Nucleus accumbens (tissue), 56 donors: ENCODE measurements at places on chromosomes 4 and X.
A peak's percentile ranks its signal among the peaks of the same experiment; 100 is the strongest.

- DNase-seq, result no peak
Measured at GRCh38 chrX:21645431-21645830, 12.7 kb downstream of the KLHL34 start.

GRCh38 chrX:133792198-133792953 is 193.0 kb downstream of the GPC3 start:
- peak; percentile 40 for DNase-seq

GRCh38 chr4:159765382-159765781 is 662.5 kb downstream of the RAPGEF2 start:
- DNase-seq, result no peak

DNA sequence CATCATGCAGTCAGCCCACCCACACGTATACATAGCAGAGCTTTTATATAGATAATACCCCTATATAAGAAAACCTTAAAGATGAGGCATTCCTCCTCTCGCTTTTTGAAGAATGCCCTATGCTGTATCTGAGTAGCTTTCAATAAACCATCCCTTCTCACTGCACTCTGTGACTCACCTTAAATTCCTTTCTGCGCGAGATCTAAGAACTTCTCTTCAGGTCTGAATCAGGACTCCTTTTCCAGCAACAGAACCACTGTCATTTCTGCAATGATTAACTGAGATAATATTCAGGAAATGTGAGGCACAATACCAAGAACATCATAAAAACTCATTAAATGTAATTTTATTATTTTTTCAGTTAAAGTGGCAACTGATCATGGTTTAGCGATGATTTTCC is 76.4 kb upstream of the DCLK2 start:
- DNase-seq, result no peak

- DNase-seq, result no peak
Measured at GRCh38 chr4:114040319-114041116, 61.1 kb upstream of the ARSJ start.

DNA sequence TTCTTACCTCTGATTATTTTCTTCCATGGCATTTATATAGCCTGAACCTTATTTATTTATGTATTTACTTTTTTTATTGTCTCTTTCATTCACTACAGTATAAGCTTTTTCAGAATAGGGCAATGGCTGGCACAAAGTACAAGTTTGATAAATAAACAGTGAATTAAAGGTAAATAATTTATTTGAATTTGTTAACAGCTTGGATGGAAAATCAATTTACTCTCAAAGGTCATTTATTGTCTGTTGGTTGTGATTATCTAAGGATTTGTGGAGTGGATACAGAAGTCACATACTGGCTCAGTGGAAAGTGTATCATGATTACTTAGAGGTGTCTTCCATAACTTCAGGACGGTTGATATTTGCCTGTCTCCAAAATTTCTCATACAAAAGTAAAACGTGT is 2472.9 kb downstream of the PCDH7 start:
- no peak for DNase-seq

- DNase-seq, result no peak
Measured at GRCh38 chr4:21819086-21819485, 129.5 kb downstream of the KCNIP4 start.

DNA sequence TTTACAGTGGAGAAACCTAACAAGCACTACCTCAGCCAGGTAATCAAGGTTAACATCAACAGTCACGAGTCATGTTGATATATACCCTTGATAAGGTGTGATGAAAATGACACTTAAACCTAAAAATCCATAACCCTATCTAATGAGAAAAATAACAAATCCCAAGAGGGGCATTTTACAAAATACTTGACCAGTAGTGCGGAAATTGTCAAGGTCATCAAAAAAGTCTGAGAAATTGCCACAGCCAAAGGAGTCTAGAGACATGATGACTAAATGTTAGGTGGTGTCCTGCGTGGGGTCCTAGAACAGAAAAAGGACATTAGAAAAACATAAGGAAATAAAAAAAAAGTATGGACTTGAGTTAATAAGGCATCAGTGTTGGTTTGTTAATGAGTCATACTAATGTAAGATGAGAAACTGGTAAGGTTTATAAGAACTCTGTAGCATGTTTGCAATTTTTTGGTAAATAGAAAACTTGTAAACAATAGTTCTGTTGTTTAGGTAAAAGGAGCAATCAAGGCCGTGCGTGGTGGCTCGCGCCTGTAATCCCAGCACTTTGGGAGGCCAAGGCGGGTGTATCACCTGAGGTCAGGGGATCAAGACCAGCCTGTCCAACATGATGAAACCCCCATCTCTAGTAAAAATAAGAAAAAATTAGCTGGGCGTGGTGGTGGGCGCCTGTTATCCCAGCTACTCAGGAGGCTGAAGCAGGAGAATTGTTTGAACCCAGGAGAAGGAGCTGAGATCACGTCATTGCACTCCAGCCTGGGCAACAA is 2.9 kb downstream of the RPL36A start:
- DNase-seq, result no peak

- no peak for DNase-seq
Measured at GRCh38 chr4:127856196-127856812, 24.4 kb upstream of the PLK4 start.

- DNase-seq, result no peak
Measured at GRCh38 chrX:8374041-8374825, 90.4 kb upstream of the VCX3B start.

GRCh38 chrX:132001127-132001526 is 22.0 kb upstream of the STK26 start:
- no peak for DNase-seq

DNA sequence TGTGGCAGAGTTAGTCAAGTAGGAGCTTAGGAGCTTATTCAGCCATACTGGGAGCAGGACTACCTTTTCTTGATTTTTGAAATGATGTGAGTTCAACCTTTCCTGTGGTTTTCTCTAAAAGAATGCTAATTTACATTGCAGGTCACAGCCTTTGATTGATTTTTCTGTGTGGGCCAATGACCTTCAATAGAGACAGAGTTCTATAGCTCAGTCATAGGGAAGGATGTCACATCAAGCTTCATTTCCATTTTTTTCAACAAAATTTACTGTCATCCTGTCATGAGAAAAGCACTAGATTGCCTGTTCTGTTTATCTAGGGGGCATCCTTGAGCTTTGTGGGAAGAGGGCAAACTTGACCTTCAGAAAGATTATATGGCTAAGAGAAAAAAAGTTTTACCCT is 448.7 kb downstream of the MID1IP1 start:
- DNase-seq, result no peak

- no peak for DNase-seq
Measured at GRCh38 chr4:39118034-39118658, 56.1 kb downstream of the KLHL5 start.

GRCh38 chr4:100060765-100061416 is 110.8 kb upstream of the H2AZ1 start:
- DNase-seq, result no peak

GRCh38 chr4:154039435-154040343 is 250.8 kb upstream of the SFRP2 start:
- DNase-seq, result no peak

DNA sequence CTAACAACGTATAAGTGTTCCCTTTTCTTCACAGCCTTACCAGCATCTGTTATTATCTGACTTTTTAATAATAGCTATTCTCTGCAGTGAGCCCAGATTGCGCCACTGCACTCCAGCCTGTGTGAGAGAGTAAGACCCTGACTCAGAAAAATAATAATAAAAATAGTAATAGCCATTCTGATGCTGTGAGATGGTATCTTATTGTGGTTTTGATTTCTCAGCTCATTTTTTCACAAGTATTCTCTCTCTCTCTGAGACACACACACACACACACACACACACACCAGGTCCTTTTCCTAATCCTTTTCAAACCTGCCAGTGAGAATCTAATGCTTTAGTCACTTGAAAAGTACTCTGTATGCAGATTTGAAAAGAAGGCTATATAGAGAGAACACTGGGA is 89.8 kb downstream of the CHIC2 start:
- no peak for DNase-seq

DNA sequence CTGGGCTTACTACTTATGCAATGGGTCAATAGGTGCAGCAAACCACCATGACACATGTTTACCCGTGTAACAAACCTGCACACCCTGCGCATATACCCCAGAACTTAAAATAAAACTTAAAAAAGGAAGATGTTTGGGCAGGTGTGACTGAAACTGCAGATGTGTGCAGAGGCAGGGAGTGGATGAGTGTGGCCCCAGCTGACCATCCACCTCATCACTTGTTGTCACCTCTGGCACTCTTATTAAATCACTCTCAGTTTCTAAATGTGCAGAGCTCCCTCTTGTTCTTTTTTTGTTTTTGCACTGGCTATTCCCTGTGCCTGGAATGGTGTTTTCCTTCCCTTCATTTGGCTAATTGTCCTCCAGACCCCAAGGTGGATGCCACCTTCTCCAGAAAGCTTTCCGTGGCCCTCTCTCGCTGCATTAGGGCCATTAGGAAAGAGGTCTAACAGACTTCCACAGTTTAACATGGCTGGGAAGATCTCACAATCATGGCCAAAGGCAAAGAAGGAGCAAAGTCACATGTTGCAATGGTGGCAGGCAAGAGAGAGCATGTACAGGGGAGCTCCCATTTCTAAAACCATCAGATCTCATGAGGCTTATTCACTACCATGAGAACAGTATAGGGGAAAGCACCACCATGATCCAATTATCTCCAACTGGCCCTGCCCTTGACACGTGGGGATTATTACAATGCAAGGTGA is 58.5 kb downstream of the SLC2A9 start:
- no peak for DNase-seq

DNA sequence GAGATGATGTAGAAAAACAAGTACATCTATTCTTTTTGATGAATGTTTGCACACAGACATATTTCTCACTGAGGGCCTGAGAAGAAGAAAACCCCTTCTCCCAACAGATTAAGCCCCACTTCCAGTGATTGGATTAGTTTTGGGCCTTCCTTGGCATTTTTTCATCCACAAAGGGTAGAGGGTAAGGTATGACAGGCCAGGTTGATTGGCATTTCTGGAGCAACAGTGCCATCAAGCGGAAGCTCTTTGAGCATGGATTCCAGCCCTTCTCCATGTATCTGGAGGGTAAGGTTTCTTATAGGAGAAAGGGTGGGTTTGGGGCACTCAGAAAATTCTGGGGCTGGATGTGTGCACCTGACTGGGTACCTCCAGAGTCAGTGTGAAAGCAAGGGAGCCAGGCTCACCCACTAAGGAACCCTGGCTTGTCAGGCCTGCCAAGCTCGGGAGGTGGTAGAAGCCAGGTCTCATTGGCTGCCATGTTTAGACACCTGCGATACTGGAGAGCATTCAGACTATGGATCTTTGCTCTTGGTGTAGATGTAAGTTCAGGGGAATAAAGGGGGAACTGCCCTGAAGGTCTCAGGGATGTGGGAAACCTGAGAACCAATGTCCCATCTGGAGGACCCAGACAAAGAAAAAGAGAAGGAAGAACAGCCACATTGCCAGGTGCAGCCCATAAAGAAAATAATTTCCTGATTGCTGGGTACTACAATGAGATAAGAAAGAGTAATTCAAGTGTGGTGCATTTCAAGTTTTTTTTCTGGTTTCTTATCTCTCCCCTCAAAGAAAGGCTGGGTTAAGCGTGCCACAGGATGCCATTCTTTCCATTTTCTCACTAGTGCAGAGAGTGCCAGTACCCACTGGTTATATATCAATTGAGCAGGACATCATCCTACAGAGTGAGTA is 222.3 kb upstream of the AGTR2 start:
- DNase-seq, result no peak

DNA sequence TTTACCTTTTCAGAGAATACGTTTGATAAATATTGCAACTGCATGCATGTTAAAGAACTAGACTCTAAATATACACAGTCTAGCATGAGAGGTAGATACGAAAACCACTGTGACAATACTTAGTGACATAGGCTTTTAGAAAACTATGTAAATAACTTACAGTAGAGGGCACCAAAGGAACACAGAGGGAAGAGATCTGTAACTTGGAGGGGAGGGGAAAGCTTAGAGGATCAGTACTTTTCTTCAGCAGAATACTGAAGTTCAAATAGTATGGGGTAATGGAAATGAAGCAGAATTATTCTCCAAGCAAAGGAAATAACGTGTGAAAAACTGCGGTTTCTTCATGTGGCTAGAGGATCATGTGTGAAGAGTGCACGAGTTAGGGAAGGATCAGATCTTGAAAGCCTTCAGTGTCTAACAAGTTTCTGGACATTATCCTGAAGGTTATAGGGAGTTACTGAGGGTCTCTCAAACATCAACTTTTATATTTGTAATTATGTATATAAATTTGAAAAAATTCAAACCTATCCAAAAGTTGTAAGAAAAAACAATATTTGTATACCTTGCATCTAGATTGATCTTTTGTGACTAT is 264.3 kb downstream of the NPFFR2 start:
- DNase-seq, result no peak

GRCh38 chr4:78568640-78569305 is 17.2 kb downstream of the ANXA3 start:
- DNase-seq, result no peak

DNA sequence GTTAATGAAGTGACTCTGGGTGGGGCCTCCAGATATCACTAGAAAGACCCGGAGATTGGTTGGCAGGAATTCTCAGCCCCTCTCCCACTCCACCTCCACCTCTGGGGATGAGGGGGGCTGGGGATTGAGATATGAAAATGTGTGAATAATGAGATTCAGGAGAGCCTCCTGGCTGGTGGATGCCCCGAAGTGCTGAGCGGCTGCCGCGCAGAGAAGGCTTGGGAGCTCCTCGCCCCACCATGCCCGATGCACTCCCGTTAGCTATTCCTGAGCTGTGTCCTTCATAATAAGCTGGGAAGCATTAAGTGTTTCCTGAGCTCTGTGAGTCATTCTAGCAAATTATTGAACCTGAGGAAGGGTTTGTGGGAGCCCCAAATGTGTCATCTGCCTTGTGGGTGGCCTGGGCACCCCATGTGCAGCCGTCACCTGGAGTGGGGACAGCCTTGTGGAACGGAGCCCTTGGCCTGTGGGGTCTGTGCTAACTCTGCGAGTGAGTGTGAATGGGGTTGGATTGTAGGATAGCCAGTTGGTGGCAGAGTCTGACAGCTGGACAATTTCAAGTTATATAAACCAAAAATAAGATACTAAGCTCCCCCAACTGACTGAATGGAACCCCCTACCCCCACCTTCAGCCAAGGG is 4.4 kb upstream of the MAEA start:
- no peak for DNase-seq

GRCh38 chrX:17590892-17591740 is 146.2 kb upstream of the SCML1 start:
- DNase-seq, result peak; percentile 16

DNA sequence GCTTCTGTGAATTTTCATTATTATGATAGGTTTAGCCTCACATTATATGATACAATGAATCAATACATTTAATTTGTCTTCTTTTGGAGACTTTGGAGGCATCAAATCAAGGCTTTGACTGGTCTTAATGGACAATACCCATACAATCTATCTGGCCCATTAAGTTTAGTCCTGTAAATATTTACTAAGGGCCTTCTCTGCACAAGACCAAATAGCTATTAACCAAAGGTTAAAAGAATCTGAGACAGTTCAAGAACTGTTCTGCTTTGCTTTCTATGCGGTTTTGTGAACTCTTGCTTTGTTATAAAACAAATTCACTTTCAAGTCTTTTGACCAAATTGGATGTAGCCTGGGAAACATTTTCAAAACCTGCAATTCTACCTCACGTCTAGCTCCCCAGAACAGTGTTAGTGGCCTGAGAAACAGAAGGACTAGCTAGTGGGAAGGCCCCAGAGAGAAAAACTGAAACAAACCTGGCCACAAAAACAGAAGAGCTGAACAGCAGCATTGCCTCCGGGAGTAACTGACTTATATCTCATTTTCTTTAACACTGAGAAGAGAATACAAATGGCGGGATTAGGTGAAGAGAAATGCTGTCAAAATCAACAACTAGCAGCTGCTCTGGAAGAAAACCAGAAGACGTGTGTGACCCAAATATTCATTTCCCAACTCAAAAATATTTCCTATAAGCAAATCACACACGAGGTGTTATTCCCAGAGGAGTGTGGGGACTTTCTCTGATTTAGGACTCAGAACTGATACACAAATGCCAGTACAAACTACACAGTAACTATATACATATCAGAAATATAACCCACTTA is 548 bp downstream of the TLR1 start:
- DNase-seq, result no peak
